Activated CD4-positive, CD25-positive, alpha-beta regulatory T cell treated with anti-CD3 and anti-CD28 coated beads, Interleukin-2, amount 50 U/mL, for 24 hours (primary cell): ENCODE measurements at places on chromosomes 4 and X.

DNA sequence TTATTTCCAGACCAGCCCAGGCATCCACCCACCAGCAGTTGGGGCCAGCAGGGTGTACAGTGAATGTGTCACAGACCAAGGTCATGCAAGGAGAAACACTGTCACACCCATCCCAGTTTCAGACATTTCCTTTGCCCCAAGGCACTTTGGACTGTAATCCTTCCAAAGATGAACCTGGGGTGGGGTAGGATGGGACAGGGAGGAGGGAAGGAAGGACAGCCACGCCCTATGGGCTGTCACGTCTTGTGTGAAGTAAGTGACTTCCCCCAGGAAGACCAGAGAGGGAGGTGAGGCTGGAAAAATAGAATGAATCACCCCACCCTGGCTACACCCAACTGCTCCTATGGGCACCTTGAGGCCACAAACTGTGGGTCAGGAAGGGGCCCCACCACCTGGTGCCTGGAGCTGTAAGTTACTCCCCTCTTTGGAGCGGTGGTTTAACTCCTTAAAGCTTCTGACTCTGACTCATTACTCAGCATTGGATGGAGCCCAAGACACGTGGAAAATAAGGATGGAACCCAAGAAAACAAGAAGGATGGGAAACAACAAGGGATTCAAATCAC, 349.9 kb upstream of the KLF3 start:
- ATAC-seq = no peak

DNA sequence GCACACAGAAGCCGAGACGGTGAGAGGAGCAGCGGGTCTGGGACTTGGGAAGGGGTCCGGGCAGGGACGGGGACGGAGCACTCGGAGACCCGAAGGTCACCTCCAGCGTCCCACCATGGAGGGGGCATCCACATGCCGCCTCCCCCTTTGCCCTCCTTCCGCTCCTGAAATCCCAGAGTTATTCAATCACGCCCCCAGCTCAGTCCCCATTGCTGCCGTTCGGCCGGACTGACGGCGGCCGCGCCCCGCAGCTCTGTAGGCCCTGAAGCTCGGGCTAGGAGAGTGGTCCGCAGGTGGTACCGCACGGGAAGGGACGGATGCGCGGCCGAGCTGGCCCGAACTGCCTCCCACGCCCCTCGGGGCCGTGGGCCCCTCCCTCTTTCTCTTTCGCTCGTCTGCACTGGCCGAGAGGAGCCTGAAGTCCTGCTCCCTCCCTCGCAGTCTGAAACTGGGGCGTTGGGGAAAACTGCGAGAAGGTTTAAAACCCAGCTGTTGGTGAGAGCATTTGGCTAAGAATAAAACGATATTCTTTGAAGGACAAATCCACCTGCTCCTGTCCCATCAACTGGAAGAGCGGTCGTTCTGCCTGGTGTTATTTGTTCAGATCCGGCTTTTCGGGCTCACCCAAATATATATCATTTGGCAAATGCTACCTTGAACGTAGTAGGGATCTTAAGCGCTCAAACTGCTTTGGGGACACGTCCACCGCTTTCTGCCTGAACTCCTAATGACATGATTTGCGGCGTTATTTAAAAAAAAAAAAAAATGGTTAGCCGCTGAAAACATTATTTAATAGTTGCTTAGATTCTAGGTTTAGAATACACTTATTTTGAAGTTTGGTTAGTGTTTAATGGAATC, 719 bp downstream of the USO1 start:
- ATAC-seq = peak; percentile 33

DNA sequence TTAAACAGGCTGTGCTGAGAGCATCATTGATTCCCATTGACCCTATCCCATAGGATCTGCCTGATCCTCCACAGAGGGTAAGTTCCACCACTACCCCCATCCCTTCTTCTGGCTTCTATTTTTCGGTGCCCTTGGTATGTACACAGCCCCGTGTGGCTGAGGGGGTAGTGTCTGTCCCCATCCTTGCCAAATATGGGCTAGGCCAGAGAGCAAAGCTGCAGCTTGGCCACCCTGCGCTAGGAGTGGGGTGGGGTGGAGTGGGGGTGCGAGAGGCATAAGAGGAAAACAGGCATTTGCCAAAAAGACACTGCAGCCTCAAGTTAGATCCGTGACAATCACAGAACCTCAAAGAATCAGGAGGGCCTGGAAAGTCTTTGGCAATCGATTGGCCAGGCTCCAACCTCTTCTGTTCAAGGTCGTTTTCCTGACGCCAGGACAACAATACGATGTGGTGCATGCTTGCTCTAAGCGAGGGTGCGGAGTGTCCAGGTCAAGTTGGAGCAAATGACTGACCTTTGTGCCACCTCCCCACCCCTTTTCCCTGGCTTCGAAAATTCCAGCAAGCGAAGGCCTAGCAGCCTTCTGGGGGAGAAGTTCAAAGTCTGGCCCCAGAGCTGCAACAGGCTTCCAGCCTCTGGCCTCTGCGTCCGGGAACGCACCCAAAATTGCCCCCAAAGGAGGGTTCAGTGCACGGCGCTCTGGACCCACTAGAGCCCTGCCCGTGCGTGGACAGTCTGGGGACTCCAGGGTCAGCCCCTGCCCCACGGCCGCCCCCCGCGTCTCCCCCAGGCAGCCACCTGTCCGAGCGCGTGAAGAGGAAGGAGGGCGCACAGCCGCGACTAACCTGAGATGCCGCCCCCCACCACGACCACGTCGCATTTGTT, 598 bp downstream of the MAOB start:
- ATAC-seq = no peak

GRCh38 chr4:152459326-152459725, 76.6 kb downstream of the FBXW7 start:
- peak; percentile 65 for ATAC-seq

DNA sequence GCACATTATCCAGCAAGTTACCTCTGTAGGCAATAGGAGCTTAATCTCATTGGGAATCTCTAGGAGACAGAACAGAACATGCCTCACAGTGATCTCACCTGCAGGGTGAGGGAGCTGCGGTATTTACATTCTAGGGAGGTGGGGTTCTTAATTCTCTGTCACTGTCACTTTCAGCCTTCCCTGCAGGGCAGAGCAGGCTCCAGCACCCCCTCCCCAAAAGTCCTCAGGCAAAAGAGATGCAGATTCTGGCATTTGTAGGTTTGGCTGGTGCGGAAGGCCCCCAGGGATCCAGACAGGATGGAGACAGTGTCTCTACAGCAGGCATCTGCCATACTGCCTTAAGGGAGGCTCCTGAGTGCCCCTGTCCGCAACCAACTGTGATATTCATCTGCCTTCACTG, 166.4 kb upstream of the ATP6AP2 start:
- ATAC-seq = no peak

- ATAC-seq = peak; percentile 20
Measured at GRCh38 chr4:105895583-105896460, 551 bp downstream of the NPNT start.

- ATAC-seq = no peak
Measured at GRCh38 chrX:100479329-100479728, 69.3 kb upstream of the PCDH19 start.

DNA sequence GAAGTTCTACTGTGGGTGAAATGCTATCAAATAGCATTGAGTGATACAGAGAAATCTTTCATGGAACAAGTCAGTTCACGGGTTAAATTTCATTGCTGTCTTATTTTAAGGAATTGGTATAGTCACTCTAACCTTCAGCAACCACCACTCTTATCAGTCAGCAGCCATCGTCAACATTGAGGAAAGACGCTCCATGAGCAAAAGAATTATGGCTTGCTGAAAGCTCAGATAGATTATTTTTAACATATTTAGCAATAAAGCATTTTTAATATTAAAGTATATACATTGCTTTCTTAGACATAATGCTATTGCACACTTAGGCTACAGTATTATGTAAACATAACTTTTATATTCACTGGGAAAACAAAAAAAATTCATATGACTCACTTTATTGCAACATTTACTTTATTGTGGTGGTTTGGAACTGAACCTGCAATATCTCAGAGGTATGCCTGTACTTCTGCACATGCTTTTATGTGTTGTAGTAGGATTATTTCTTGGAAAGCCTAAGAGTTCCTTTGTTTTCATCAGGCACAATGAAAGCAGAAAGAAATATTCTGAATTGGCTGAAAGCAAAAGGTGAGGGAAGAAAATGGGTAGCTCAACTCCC, 586.7 kb downstream of the GBA3 start:
- no peak for ATAC-seq

DNA sequence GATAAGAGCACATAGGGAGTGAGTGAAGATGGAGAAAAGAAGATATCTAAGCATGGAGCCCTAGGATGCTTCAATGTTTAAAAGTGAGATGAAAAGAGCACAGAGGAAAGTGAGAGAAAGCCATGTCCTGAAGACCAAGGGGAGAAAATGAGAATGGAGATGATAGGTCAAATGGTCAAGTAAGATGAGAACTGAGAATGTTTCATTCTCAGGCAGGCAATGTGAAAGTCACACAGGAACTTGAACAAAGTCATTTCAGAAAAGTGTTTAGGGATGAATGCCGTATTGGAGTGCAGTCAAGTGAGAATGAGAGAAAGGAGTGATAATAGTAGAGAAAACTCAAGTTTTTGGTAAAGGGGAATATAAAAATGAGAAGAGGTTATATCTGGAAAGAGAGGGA, 148.7 kb upstream of the PTCHD1 start:
- no peak for ATAC-seq

- no peak for ATAC-seq
Measured at GRCh38 chrX:45518552-45518951, 317.9 kb upstream of the DIPK2B start.

- ATAC-seq = no peak
Measured at GRCh38 chr4:6875431-6875831, 34.2 kb upstream of the TBC1D14 start.

DNA sequence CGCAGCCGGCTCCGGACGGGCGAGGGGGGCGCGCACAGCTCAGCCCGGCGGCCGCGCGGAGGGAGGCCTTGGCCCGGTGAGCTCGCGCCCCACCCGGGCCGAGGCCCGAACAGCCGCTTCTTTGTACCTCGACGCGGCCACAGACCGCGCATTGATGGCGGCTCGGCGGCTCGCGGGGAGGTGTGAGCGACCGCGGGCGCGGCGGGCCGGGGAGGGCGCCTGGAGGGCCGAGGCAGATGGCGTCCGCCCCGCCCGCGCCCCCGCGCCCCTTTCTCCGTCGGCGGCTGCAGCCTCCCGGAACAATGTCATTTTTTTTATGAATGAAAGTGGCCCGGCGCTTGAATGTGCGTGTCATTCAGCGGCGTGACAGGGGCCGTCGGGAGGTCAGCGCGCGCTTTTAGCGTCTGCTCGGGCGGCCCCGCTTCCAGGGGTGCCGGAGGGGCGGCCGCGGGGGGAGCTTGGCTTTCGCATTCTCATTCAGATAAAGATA, 1.8 kb downstream of the FGFR3 start:
- ATAC-seq = no peak

DNA sequence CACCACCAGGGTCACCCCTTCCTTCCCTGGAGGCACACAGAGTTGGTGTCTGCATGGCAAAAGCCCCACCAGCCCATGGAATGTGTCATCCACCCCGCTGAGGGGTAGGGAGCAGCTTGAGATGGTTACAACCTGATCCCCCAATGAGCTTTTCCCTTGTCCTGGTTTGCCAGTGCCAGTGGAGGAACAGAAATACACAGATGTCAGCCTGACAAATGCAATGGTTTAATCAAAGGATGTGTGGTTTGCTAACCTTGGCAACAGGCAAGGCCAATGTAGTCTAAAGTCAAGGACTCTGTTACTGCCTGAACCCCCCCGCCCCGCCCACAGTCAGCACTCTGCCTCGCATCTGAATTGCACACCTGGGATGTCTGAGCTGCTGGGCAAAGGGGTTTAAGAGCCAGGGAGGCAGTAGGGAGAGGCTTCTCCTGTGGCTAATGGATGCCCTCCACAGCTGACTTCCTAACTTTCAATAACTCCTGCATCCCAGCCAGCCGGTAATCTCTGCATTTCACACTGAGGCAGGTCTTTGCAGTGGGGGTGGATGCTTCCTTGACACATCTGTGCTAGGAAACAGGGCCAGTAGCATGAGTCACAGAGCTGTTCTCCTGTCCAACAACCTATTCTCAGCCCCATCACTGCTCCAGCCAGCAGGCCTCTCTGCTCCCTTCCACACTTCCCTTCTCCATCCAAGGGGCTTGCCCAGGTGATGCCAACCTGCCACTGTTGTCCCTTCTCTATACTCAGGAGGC, 137.5 kb downstream of the AMMECR1 start:
- no peak for ATAC-seq

- no peak for ATAC-seq
Measured at GRCh38 chrX:101028562-101028961, 23.3 kb downstream of the TRMT2B start.

- ATAC-seq = no peak
Measured at GRCh38 chr4:158067646-158068045, 105.2 kb downstream of the GASK1B start.

DNA sequence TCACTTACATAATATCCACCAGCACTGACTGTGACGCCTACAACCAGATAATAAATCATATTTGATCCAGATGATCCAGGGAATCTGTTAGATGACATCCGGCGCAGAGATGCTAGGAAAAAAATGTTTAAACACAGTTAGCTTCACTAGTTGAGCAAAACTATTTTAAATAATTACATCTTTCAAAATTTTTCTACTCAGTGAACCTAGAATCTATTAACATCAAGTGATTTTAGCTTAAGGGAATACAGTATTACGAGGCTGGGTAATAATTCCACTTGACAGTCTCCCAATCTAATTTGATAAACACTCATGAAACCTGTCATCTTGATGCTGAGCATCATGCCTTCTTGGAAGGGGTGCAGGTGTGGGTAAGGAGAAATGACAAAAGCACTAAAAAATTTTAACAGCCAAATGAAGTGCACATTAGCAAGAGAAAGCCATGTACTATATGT, 4.7 kb downstream of the MGARP start:
- ATAC-seq = no peak

DNA sequence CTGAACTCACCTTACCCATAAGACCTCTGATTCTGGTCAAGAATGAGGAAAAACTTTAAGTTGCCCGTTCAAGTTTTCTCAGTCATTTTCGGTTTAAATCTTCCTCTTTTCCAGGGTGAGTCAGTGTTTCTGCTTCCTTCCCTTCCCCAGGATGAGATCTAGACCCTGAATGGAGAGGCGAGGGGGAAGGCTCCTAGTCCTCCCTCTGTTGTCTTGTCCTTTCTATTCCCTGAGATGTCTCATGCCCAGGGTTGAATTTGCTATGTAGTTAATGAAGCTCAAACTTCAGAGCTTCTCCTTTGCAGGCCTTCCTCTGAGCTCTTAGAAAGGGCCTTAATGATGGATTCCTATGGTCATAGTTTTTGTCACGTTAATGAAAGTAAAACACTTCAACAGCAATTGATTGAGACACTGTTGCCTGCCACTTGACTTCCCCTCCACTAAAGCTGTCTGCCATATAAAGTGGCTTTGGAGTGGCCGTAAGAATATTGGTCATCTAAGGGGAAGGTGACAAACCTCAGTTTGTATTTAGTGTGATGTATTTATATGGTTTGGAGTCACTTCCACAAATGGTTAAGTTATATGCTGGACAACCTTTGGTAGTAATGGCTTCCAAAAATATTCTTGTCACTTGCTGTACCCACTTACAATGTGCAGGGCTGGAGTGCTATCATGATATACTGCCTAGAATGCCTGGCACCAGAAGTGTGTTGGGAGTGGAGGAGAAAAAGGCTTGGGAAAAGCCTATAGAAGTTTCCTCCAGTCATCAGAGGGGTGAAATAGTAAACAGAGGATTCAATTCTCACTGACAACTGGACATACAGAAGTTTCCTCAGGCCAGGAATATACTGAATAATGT, 24.3 kb upstream of the GPRIN3 start:
- no peak for ATAC-seq
